Activated CD4-positive, CD25-positive, alpha-beta regulatory T cell (primary cell): ENCODE measurements at places on chromosomes 7 and 10.

DNA sequence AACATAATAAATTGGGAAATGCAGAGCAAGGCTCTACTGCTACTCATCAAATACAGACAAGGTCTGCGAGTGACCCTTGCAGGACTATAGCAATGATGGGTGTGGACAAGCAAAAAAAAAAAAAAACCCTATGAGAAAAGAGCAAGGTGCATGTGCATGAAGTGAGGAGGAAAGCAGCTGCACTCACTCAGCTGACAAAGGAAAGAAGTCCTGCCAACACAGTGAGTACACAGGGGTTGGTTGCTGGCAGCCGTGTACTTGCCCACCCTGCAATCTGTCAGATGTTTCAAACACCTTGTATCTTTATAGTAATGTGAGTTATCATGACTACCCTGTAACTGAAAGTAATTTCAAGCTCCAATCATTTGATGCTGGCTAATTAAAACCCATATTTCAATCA lies 20.5 kb downstream of the CHCHD3 start:
- DNase-seq: no peak

- no peak for DNase-seq
Observed at GRCh38 chr10:67527351-67527750, 168.6 kb downstream of the CTNNA3 start.

GRCh38 chr7:80482950-80483349 lies 28.9 kb downstream of the GNAT3 start:
- no peak for DNase-seq

- no peak for DNase-seq
Observed at GRCh38 chr7:70565721-70566370, 566.1 kb upstream of the GALNT17 start.

- no peak for DNase-seq
Observed at GRCh38 chr10:31836569-31837406, 91.8 kb downstream of the ARHGAP12 start.

DNA sequence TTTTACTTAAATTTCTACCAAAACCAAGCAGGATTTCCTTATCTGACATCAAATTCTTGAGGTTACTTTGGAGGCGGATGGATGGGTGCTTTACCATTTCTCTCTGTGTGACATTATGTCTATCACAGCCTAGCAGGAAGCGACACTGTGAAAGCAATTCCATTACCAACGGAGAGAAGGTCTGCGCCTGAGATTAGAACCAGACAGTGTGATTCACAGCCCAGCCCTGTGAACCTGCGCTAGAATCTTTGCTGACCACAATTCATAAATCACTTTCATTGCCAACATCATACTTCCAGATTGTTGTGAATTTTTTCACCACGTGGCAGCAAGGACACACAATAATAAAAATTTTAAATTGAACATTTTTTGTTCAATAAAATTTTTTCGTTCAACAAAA lies 126.5 kb downstream of the CUBN start:
- no peak for DNase-seq

GRCh38 chr7:155276800-155277375 lies 20.8 kb upstream of the INSIG1 start:
- no peak for DNase-seq

- no peak for DNase-seq
Observed at GRCh38 chr7:139439375-139439774, 44.1 kb downstream of the KLRG2 start.

GRCh38 chr10:131647789-131648188 lies 253.0 kb upstream of the PPP2R2D start:
- no peak for DNase-seq

DNA sequence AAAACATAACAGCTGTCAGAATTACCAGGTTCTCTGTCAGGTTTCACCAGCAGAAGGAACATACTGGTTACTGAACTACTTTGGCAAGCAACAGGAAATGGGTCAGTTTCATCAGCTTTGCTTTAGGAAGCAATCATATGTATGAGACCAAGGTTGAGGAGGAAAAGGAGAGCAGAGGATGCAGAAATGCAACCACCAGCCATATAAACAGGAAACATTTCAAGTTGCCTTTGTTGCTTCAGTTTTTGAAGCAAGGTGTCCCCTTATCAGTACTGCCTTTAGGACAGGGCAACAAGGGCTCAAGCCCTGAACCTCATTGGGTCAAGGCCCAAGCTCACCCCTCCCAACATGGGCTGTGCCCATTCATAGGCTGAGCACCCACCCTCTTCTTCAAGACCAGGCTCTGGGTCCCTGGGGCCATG lies 10.2 kb downstream of the HIPK2 start:
- no peak for DNase-seq

DNA sequence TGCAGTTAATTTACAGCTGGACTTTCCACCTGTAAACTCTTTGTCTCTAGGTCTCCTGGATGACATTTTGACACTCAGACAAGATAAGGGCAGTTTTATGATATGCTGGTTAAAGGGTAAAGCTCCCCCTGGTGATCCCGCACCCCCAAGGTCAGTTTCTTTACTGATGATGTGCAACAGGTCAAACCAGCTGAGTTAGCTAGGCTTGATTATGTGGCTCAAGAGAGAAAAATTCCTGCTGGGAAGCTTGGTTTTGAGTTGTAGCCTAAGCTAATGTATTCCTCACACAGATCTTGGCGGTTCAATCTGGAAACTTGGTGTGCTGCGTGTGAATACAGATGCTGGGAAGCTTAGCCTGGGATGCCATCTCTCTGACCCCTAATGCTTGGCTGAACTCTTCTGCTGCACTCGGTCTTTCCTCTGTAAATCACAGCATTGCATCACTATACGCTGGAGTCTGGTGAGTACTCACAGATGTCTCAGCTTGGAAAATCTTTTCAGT lies 11.4 kb upstream of the AKR1D1 start:
- no peak for DNase-seq

DNA sequence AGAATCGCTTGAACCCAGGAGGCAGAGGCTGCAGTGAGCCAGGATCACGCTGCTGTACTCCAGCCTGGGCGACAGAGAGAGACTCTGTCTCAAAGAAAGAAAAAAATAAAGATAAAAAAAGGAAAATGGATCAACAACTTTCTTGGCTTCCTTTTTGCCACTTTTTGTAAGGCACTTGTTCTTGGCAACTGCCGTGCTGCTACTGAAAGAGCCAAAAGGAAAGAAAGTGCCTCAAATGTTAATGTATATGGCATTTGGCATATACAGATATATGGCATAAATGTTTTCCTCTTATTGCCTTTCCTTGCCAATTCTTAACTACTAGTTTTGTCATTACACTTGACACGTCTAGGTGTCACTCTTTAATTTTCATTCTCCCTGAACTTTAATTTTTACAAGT lies 393.7 kb upstream of the LRGUK start:
- no peak for DNase-seq

DNA sequence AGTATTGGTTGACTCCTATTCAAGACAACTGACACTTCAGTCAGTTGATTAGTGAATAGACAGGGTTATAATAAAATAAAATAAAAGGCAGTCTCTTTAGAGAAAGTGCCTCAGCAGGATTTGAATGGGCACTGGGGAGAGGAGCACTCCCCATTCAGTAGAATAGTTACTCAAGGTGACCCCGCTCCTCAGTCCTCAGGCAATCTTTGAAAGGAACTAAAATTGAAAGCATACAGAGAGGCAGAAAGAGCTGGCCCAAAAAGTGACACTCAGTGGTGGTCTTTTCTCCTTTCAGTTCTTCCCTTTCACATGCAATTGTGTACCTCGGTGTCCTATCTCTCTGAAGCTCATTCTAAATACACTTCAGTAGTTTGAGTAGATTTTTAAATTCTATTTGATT lies 47.4 kb upstream of the MACC1 start:
- DNase-seq: no peak

DNA sequence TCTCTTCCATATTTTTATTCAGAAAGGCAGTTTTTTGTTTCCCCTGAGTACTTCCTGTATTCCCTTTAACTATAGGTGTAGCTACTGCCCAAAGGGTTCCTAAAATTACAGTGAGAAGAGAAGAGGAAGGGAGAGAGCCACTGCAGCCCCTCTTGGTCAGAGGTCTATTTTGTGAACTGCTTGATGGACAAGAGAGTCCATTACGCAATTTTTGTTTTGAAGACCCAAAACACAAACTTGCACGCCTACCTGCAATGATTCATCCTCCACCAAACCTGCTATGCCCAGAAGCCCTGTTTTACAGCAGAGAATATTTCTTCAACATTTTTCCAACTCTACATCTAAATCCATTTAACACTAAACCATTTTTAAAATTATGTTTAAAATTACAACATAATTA lies 75.1 kb downstream of the PDE1C start:
- no peak for DNase-seq

DNA sequence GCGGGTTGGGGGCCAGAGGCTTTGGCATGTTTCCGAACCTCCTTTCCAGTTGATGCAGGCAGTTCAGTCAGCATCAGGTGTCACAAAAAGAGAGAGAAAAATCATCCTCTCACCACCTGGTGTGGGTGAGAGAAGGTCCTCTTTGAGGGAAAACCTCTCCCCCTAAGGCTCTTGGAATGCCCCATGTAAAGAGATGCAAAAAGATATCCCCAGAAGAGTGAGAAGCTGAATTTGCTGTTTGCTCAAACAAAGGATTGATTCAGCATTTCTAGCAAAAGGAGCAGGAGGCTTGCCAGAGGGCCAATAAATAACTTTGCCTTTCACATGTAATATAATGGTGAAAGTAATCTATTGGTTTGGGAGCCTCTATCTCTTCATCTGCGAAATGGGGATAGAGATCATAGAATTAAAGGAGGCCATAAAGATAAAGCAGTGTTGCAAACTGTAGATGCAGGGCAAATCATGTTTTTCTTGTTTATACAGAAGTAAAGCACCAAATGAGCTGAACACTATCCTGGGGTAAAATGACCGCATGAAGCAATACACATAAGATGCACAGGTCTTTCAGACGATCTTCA lies 425.9 kb downstream of the LRMDA start:
- no peak for DNase-seq

- DNase-seq: no peak
Observed at GRCh38 chr10:131954356-131954965, 27.3 kb downstream of the BNIP3 start.

- peak; percentile 87 for DNase-seq
Observed at GRCh38 chr7:155205368-155206317, 92.0 kb upstream of the INSIG1 start.

GRCh38 chr10:104350127-104350635 lies 3.5 kb upstream of the CFAP58 start:
- no peak for DNase-seq

- no peak for DNase-seq
Observed at GRCh38 chr7:125061-125475, 67.3 kb upstream of the FAM20C start.
